ENCODE measurements at places on chromosomes 4 and X. TPM values are rescaled to one million over a fixed set of nuclear protein-coding genes. Genes with fewer than 3 reads are reported as not detected.

TRIM61 gene
- total RNA-seq = 0.33 TPM

NPY1R gene
- total RNA-seq = 61.0 TPM

SPANXB1 gene
- total RNA-seq = not detected

PLAC8 gene
- total RNA-seq = 7.9 TPM

Measured in breast epithelium (tissue), 4 donors.